ENCODE measurements at places on chromosomes 16 and 17. TPM values are rescaled to one million over a fixed set of nuclear protein-coding genes. Genes with fewer than 3 reads are reported as not detected.

CPHXL2 gene
- not detected for total RNA-seq

DNA sequence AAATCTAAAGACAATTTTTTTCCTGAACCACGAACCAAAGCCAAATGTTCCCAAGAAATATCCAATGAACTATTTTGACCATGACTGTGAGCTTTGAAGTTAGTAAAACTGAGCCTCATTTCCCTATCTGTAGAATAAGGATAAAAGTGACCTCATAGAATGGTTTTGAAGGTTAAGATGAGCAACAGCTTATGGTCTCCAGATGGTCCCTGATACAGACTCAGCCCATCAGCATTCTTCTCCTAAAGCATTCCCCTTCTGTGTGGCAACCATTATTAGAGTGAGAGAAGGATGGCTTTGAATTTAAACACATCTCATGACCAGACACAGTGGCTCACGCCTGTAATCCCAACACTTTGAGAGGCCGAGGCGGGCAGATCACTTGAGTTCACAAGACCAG, 70.1 kb downstream of the COPRS start:
- no peak for DNase-seq

DNA sequence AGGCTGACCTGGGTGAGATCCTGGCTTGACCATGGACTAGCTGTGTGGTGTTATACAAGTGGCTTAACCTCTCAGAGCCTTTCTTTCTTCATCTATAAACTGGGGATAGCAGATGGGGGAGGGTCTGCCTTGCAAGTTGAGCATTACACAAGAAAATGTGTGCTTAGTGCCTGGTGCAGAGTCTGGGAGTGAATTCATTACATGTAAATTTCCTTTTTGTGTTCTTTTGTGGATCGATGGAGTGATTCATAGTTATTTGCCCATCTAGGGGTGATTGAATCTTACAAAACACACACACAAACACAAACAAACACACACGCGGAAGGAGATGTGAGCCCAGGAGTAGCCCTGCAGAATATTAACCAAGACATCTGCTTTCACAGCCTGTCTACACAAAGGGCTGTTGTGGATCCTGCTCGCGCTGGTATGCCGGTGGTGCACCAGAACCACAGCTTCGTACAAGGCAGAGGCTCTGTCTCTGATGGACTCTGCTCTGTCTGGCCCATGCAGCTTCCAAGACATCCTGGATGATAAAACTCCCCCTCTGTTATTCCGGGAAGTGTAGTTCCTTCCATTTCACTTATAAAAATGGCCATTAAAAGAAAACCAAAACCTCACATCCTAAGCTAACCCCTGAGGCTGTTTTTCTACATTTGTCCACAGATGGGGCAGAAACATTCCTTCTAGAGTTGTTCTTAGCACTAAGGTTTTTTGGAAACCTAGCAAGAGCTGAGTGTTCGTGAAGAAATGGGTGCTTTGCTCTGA, 86.1 kb downstream of the UTP18 start:
- DNase-seq: no peak

SPATA33 gene
- 3.6 TPM for total RNA-seq

GRCh38 chr17:50099003-50099402, 3.9 kb downstream of the PDK2 start:
- DNase-seq: no peak

SLFN12L gene
- 0.25 TPM for total RNA-seq

GRCh38 chr17:81388612-81389367, 6.5 kb upstream of the BAHCC1 start:
- DNase-seq: no peak

DNA sequence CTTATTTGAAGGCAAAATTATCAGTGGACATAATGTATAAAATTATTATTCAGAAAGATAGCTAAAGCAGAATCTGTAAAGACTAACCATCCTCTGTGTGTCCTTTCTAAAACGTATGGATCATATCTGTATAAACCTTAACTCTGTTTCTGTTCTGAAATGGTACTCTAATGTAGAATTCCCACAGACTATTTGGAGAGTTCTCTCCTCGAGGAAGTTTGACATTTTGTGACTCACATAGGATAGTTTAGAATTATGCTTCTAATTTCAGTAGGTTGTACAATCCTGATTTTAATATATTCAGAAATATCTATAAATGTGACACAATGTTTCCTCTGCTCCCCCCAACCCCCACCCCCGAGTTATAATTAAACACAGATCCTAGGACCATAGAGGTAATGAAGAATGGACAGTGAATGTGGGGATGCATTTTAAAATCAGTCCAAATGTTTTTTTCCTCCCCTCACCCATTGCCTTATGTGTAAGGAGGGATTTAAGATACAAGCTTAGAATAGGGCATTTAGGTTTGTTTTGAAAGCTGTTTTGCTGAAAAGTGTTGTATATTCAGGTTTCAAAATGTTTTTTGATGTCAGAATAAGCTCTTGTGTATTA, 66.8 kb downstream of the BCAS3 start:
- no peak for DNase-seq

DNA sequence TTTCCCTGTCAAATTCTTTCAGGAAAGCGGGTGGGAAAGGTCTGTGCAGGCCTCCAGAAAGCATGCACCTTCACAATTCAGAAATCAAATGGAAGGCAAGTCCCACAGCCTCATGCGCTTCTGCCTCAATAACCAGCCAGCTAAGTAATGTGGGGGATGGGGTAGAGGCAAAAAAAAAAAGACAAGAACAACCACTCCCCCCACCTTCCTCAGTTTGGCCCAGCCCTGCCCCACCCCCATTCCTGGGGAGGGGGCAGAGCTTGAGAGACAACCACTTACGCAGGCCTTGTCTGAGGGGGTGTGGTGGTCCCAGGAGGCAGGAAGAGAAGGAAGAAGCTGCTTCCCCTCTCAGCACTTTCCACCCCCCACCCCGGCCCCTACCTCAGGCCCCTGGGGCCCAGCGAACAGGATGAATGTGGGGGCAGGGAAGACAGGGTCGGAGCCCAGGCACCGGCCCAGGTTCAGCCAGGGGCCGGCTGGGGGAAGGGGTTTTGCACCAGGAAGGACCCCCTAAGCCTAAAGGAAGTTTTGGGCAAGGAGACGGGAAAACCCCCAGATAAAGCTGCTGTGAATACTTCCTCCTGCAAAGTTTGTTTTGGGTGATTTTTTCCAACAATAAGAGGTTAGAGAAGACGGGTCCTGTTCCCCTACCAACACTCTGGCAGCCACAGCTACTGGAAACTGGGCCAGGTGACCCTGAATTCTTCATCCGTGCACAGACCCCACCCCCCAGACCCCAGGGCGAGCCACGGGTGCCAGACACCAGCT, 1.2 kb downstream of the JUP start:
- no peak for DNase-seq

- no peak for DNase-seq
Observed at GRCh38 chr16:72107371-72107770, 13.7 kb downstream of the DHX38 start.

CRYBA1 gene
- not detected for total RNA-seq

GRCh38 chr17:227946-228615, 46.6 kb upstream of the DOC2B start:
- peak; percentile 5 for DNase-seq

- DNase-seq: no peak
Observed at GRCh38 chr17:64457156-64457555, 8.2 kb downstream of the MILR1 start.

DNA sequence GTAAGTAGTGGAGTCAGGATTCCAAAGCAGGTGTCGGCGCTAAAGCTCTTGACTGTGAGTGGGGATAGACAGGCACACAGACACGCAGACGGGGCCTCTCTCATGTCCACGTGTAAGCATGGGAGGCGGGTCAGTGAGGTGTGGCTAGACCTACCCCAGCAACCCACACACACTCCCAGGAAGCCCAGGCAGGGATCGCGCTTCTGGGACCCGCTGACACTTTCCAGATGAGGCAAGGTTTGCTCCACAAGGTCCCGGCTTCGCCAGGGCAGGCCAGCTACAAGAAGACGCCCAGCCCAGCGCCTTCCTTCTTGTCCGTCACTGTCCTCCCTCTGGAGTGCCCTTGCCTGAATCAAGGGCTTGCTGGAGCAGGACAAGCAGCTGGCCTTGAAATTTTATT, 213.8 kb upstream of the RPL38 start:
- no peak for DNase-seq

Measured in left ventricle myocardium inferior (tissue), 1 donor.